ENCODE measurements at places on chromosomes 11 and 22.

- DNase-seq, result no peak
These were observed 2.9 kb upstream of the TMEM9B start for GRCh38 chr11:8967184-8967583.

GRCh38 chr11:128294001-128294670 is 293.2 kb downstream of the ETS1 start:
- no peak for DNase-seq

- no peak for DNase-seq
These were observed 3.3 kb downstream of the NPAT start for GRCh38 chr11:108218912-108219783.

GRCh38 chr11:75342966-75343870 is 8.2 kb downstream of the ARRB1 start:
- no peak for DNase-seq

GRCh38 chr11:20045098-20045688 is 115.1 kb downstream of the DBX1 start:
- no peak for DNase-seq

DNA sequence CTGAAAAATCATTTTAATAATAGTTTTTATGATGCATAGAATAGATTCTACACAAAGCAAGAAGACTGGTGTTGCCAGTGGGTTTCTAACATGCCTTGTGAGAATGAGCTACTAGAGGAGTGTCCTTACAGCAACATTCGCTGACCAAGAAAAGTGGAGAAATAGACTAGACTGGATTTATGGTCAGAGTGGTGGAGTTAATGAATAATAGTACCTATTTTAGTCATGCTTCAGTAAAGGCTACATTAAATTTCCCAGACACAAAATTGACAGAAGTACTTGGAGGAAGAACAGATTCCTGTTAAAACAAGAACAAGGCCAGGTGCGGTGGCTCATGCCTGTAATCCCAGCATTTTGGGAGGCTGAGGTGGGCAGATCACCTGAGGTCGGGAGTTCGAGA is 539.2 kb downstream of the ETS1 start:
- no peak for DNase-seq

DNA sequence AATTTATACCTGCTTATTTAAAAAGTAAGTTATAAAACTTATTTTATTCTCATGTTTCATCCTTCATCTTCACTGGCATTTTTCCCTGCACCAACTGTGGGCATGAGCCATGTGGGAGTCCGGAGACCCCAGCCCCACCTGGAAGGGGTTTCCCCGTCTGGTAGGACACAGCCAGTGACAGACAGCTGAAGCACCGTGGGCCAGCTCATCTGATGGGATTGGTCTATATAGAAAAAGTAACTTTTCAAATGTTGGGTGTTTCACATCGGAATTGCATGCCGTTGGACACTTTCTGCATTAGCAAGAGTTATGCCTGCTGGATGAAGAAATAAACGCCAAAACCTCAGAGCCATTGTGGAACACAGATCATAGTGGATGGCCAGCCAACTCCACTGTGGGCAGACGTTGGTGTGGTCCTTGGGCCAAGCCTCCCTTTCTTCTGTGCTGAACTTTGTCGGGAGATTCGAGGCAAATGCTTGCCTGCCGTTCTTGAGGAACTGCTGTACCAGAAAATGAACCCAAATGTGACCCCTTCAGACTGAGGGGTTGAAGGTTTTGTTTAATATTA is 1329.3 kb downstream of the TBC1D22A start:
- DNase-seq, result no peak
